HFFc6 (cell line): ENCODE measurements at places on chromosomes 11 and 22. TPM values are rescaled to one million over a fixed set of nuclear protein-coding genes. Genes with fewer than 3 reads are reported as not detected.

The OR2D2 gene
- total RNA-seq: not detected in 3 replicates

The CNIH2 gene
- total RNA-seq: 1.00 and 3.1 TPM in 2 replicates

DNA sequence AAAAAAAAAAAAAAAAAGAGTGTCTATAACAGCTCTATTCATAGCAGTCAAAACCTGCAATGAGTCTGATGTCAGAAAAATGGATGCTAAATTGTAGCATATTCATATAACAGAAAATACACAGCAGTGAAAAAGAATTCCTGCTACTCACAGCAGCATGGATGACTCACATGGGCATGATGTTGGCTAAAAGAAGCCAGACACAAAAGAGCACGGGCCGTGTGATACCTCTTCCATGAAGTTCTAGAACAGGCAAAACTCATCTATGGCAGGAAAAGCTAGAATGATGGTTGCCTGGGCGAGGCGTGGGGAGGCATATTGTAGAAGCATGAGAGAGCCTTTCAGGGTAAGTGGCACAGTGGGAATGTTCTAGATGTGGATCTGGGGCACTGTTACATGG is 18.9 kb downstream of the PLAAT3 start:
- no peaks in the 10 kb centered on the region for H3K36me3 ChIP-seq
- no peak for DNase-seq
- H3K27ac ChIP-seq: peak overlapping the region; percentile 72
- peaks cover 24% of the 10 kb centered on the region for H3K4me1 ChIP-seq
- H3K4me3 ChIP-seq: no peak overlapping the region

- H3K4me1 ChIP-seq: peaks cover 7% of the 10 kb centered on the region; the same call in 1 of the 2 replicates
- no peak overlapping the region for H3K4me3 ChIP-seq
- H3K36me3 ChIP-seq: peaks cover 4% of the 10 kb centered on the region; the same call in 1 of the 2 replicates
- no peak overlapping the region; the same call in 1 of the 2 replicates for H3K27ac ChIP-seq
Measured at GRCh38 chr22:31639436-31640039, 22.5 kb downstream of the PISD start.

DNA sequence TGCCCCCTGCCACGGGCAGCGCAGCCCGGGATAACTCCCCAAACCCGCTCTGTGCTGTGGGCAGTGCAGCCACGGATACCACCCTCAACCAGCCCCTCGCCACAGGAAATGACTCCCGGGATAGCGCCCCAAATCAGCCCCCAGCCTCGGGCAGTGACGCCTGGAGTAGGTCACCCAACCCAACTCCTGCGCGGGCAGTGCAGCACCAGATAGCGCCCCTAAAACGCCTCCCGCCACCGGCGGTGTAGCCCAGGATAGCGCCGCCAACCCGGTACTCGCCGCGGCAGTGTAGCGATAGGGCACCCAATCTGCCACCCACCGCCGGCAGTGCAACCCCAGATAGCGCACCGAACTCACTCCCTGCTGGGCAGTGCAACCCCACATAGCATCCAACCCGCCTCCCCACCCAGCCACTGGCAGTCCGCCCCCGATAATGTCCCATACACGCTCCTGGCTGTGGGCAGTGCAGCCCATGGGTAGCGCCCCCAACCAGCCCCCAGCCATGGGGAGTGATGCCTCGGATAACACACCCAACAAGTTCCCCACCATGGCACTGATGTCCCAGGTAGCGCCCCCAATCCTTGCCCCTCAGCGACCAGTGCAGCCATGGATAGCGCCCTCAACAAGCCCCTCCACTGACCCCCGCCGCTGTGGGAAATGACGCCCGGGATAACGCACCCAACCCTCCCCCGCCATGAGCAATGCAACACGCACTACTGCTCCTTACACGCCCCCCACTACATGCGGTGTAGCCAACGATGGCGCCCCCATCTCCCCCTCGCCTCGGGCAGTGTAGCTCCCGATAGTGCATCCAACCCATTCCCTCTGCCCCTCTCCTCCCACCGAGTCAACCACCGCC is 1.5 kb downstream of the RFPL2 start:
- peaks cover 7% of the 10 kb centered on the region for H3K4me1 ChIP-seq
- peaks cover 41% of the 10 kb centered on the region for H3K27me3 ChIP-seq
- H3K36me3 ChIP-seq: no peaks in the 10 kb centered on the region
- H3K27ac ChIP-seq: no peak overlapping the region
- no peak for DNase-seq

GRCh38 chr11:128862908-128863660 is 4.0 kb downstream of the KCNJ1 start:
- no peaks in the 10 kb centered on the region for H3K36me3 ChIP-seq
- H3K27ac ChIP-seq: peak overlapping the region; percentile 68
- H3K4me1 ChIP-seq: peaks cover 65% of the 10 kb centered on the region
- peak; percentile 79 for DNase-seq
- peak overlapping the region; percentile 40 for H3K4me3 ChIP-seq
- no peaks in the 10 kb centered on the region for H3K27me3 ChIP-seq
